Left ventricle myocardium inferior (tissue), 1 donor: ENCODE measurements at places on chromosomes 6 and 20. TPM values are rescaled to one million over a fixed set of nuclear protein-coding genes. Genes with fewer than 3 reads are reported as not detected.

Gene SRMS
- total RNA-seq, result not detected

GRCh38 chr6:139323511-139324300 is 31.9 kb upstream of the TXLNB start:
- DNase-seq, result peak; percentile 59
- no peaks in the 10 kb centered on the region for H3K27me3 ChIP-seq
- H3K4me1 ChIP-seq, result peaks cover 11% of the 10 kb centered on the region

GRCh38 chr6:105522626-105523322 is 119.9 kb upstream of the PREP start:
- H3K4me1 ChIP-seq, result no peaks in the 10 kb centered on the region
- no peak overlapping the region for H3K27ac ChIP-seq
- DNase-seq, result no peak
- H3K27me3 ChIP-seq, result no peaks in the 10 kb centered on the region

Gene SLC4A11
- 0.11 TPM for total RNA-seq

Gene PROKR2
- total RNA-seq, result not detected

Gene HLA-DQB2
- total RNA-seq, result 1.9 TPM

Gene FHL5
- total RNA-seq, result 5.3 TPM

Gene NFATC2
- 4.2 TPM for total RNA-seq

Gene PXDC1
- total RNA-seq, result 25.2 TPM

Gene RUNX2
- total RNA-seq, result 0.38 TPM

Gene ZNF391
- total RNA-seq, result 1.3 TPM

DNA sequence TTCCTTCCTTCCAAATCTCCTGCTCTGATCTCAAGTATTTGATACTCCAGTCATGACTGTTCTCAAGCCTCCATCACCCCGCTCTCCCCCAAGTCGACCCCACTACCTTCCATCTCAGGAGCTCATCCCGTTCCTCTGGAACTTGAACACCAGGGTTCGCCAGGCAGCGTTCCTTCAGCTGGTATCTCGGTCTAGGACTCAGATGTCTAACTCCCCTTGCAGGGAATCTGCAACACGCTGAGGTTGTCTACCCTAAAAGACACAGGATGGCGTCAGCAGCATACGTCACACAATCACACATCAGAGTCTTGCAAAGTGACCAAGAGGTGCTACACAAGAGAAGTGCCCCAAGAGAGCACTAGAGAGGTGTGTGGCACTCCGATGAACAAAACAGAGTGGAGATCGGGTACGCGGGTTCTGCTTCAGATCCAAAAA is 706 bp downstream of the ZNF184 start:
- H3K36me3 ChIP-seq, result peaks cover 29% of the 10 kb centered on the region
- H3K4me1 ChIP-seq, result peaks cover 45% of the 10 kb centered on the region
- H3K4me3 ChIP-seq, result peak overlapping the region; percentile 95
- peak overlapping the region; percentile 95 for H3K27ac ChIP-seq
- DNase-seq, result peak; percentile 23
- no peaks in the 10 kb centered on the region for H3K27me3 ChIP-seq

DNA sequence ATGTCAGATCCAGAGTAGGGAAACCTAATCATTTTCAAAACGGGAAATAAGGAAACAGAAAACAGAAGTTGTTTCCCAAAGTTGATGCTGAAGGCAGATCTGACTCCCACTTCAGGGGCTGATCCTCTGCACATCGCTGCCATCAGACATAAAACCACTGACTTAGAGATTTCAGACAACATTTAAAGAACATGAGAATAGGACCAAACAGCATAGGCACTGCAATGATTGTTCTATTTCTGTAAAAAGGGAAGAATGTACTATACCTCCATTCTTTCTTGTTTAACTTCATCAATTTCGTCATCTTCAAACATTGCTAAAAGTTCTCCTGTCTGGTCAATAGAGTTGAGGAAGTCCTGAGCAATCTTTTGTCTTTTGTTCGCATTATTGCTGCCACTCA is 324.7 kb upstream of the RUNX2 start:
- no peak for DNase-seq
- H3K4me1 ChIP-seq, result no peaks in the 10 kb centered on the region
- no peaks in the 10 kb centered on the region for H3K36me3 ChIP-seq
- H3K27me3 ChIP-seq, result no peaks in the 10 kb centered on the region
- H3K4me3 ChIP-seq, result no peak overlapping the region
- H3K27ac ChIP-seq, result no peak overlapping the region

- no peak overlapping the region for H3K4me3 ChIP-seq
- peaks cover 28% of the 10 kb centered on the region for H3K4me1 ChIP-seq
- no peak for DNase-seq
- H3K36me3 ChIP-seq, result peaks cover 11% of the 10 kb centered on the region
Measured at GRCh38 chr6:686497-686896, 6.4 kb downstream of the EXOC2 start.

Gene LGSN
- total RNA-seq, result not detected

Gene MICB
- 1.1 TPM for total RNA-seq

- H3K27me3 ChIP-seq, result no peaks in the 10 kb centered on the region
- H3K27ac ChIP-seq, result peak overlapping the region; percentile 67
- DNase-seq, result peak; percentile 87
- H3K4me1 ChIP-seq, result peaks cover 88% of the 10 kb centered on the region
- peaks cover 28% of the 10 kb centered on the region for H3K36me3 ChIP-seq
Measured at GRCh38 chr20:17614176-17614811, 44.4 kb downstream of the DSTN start.

GRCh38 chr6:132167929-132168892 is 217.0 kb upstream of the CCN2 start:
- H3K4me3 ChIP-seq, result no peak overlapping the region
- H3K27me3 ChIP-seq, result no peaks in the 10 kb centered on the region

Gene LST1
- total RNA-seq, result 6.5 TPM

GRCh38 chr6:33989016-33989854 is 156.7 kb downstream of the GRM4 start:
- no peak overlapping the region for H3K4me3 ChIP-seq
- H3K27ac ChIP-seq, result no peak overlapping the region
- no peaks in the 10 kb centered on the region for H3K4me1 ChIP-seq
- DNase-seq, result no peak
- H3K36me3 ChIP-seq, result no peaks in the 10 kb centered on the region

- H3K36me3 ChIP-seq, result peaks cover 26% of the 10 kb centered on the region
- peaks cover 56% of the 10 kb centered on the region for H3K4me1 ChIP-seq
- H3K27ac ChIP-seq, result peak overlapping the region; percentile 61
- peak overlapping the region; percentile 93 for H3K4me3 ChIP-seq
- peak; percentile 65 for DNase-seq
- H3K27me3 ChIP-seq, result no peaks in the 10 kb centered on the region
Measured at GRCh38 chr20:63957004-63957689, 931 bp upstream of the UCKL1 start.

Gene NDUFAF5
- total RNA-seq, result 60.2 TPM

DNA sequence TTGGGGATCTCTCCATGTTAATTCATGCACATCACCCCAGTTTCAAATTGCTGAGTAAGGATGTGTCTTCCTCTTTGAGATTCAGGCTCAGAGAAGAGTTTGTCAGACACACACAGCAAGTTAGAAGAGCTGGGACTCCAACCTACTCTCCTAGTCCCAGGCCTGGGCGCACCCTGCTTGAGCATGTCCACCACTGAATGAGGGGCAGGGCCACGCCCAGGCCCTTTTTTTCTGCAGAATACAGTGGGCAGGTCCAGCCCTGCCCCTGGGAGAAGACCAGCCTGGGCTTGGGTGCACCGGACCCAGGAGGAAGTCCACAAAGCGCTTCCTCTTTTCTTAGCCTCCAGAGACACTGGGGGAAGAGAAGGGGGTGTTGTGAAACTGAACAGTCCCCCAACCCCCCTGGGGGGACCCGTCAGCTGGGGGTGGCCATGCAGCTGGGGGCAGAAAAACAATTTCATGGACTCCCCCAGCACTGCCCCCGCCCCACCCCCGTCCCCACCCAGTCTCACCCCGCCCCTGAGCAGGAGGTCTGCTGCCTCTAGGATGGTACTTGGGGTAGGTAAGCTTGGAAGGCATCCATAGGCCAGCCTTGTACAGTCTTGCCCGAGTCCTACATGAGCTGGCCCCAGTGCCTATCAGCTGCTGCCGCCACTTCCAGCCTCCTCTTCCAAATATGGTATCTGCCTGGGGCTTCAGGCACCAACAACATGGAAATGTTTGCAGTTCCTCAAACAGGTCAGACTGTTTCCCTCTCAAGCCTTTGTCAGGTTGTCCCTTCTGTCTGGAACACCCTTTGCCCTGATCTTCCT is 11.7 kb upstream of the HCK start:
- H3K4me1 ChIP-seq, result peaks cover 1% of the 10 kb centered on the region
- H3K4me3 ChIP-seq, result no peak overlapping the region
- peaks cover 27% of the 10 kb centered on the region for H3K27me3 ChIP-seq

GRCh38 chr20:24736131-24736843 is 212.8 kb upstream of the CST7 start:
- no peaks in the 10 kb centered on the region for H3K36me3 ChIP-seq
- peaks cover 11% of the 10 kb centered on the region for H3K27me3 ChIP-seq
- H3K4me3 ChIP-seq, result no peak overlapping the region
- H3K27ac ChIP-seq, result no peak overlapping the region
- H3K4me1 ChIP-seq, result no peaks in the 10 kb centered on the region
- no peak for DNase-seq

DNA sequence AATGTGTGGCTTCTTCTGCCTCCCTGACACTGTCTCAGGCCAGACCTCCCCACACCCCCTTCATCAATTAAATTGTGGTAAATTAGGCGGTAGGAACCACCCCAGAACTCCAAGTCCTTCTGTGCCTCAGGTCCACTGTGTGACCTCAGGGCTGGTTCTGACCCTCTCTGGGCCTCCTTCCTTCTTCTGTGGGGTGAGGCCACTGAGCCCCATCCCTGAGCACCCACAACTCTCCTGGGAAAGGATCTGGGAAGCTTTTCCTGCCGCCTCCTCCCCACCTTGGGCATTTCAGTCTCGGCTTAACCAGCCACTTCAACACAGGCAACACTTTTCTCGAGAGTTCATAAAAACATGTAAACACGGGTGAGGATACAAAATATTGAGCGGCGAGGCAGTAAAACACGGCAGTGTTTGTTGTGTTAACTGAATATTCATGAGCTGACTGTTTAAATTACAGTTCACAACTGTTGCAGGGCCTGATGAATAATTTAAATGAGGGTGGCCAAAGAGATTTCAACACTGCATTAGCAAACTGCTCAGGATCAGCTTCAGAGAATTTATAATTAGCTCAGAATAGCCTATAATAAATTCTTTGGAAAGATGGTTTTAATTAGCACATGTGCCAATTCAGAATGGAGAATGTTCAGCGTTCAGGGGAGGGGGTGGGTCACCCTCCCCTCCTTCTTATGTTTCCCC is 112.1 kb downstream of the TOX2 start:
- H3K27me3 ChIP-seq, result peaks cover 32% of the 10 kb centered on the region
- no peaks in the 10 kb centered on the region for H3K36me3 ChIP-seq
- no peaks in the 10 kb centered on the region for H3K4me1 ChIP-seq
- no peak overlapping the region for H3K27ac ChIP-seq
- H3K4me3 ChIP-seq, result no peak overlapping the region

Gene SPATS1
- not detected for total RNA-seq

GRCh38 chr6:127483399-127484055 is 24.3 kb upstream of the KIAA0408 start:
- H3K4me1 ChIP-seq, result no peaks in the 10 kb centered on the region
- H3K27me3 ChIP-seq, result no peaks in the 10 kb centered on the region

Gene CLVS2
- total RNA-seq, result 0.05 TPM

DNA sequence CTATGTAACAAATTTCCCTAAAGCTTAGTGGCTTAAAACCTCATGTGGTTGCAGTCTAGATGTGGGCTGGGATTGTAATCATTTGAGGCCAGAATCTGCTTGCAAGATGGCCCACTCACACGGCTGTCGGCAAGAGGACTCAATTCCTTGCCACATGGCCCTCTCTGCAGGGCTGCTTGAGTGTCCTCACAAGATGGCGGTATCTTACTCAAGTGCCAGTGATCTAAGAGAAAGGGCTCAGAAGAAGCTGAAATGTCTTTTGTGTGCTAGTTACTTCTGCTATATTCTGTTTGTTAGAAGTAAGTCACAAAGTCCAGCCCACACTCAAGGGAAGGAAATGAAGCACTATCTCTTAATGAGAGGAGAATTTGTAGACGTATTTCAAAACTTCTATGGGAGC is 47.1 kb upstream of the PMEPA1 start:
- H3K27ac ChIP-seq, result no peak overlapping the region
- no peak overlapping the region for H3K4me3 ChIP-seq
- peaks cover 6% of the 10 kb centered on the region for H3K4me1 ChIP-seq

GRCh38 chr6:1081551-1082284 is 230.2 kb upstream of the FOXQ1 start:
- no peaks in the 10 kb centered on the region for H3K4me1 ChIP-seq
- no peaks in the 10 kb centered on the region for H3K36me3 ChIP-seq
- no peak overlapping the region for H3K4me3 ChIP-seq
- H3K27me3 ChIP-seq, result peaks cover 42% of the 10 kb centered on the region

DNA sequence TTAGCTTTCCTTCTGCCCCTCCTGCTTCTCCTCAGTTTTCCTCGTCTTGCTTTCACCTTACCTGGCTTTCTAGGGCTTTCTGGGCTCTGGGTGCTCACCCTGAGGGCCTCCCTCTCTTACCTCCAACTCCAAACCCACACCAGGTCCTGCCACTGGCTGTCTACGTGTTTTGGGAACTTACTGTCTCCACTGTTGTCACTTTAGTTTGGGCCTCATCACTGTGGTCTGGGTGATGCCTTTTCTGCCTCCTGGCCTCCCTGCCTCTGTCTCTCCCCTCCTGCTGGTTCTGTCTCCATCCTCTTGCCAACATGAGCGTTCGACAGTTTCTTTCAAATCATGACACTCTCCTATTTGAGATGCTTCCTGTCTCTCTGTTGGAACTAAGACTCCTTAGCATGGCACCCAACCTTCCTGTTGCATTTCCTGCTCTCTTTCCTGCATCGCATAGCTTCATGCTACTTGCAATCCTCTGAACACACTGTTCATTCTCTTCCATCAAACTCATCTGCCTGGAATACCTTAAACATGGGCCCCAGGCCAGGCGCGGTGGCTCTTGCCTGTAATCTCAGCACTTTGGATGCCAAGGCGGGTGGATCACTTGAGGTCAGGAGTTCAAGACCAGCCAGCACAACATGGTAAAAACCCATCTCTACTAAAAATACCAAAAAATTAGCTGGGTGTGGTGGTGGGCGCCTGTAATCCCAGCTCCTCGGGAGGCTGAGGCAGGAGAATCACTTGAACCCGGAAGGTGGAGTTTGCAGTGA is 5.5 kb downstream of the CD40 start:
- peaks cover 42% of the 10 kb centered on the region for H3K36me3 ChIP-seq
- H3K27me3 ChIP-seq, result no peaks in the 10 kb centered on the region
- H3K27ac ChIP-seq, result no peak overlapping the region
- peaks cover 40% of the 10 kb centered on the region for H3K4me1 ChIP-seq

DNA sequence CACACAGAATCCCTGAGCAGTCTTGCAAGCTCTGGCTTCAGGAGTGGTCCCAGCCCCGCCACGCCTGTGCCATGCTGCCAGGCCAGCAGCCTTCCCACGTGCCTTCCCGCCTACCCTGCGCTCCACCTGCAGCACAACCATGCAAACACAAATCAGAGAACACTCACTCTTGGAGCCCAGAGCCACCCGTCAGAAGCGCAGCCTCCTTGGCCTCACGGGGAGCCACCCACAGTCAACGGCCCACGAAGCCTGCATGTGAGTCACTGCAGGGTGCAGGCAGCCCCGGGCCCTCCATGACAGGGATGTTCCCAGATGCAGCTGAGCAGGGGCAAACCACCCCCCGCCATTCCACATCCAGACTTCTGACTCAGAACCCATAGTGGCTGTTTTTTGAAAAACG is 217.0 kb downstream of the DLL1 start:
- peaks cover under 1% of the 10 kb centered on the region for H3K27me3 ChIP-seq
- H3K36me3 ChIP-seq, result no peaks in the 10 kb centered on the region
- H3K4me1 ChIP-seq, result no peaks in the 10 kb centered on the region

- DNase-seq, result no peak
- H3K36me3 ChIP-seq, result no peaks in the 10 kb centered on the region
- no peaks in the 10 kb centered on the region for H3K4me1 ChIP-seq
- H3K4me3 ChIP-seq, result no peak overlapping the region
- H3K27me3 ChIP-seq, result peaks cover 3% of the 10 kb centered on the region
- H3K27ac ChIP-seq, result no peak overlapping the region
Measured at GRCh38 chr6:90494067-90494780, 92.6 kb downstream of the MAP3K7 start.
